ENCODE measurements at places on chromosomes 1 and 21.

- no peak for DNase-seq
These were observed 29.4 kb downstream of the UBIAD1 start for GRCh38 chr1:11302366-11302765.

- no peak for DNase-seq
These were observed 12.7 kb upstream of the SLAMF1 start for GRCh38 chr1:160659566-160659965.

- peak; percentile 8 for DNase-seq
These were observed 32.9 kb downstream of the RASAL2 start for GRCh38 chr1:178126741-178127185.

DNA sequence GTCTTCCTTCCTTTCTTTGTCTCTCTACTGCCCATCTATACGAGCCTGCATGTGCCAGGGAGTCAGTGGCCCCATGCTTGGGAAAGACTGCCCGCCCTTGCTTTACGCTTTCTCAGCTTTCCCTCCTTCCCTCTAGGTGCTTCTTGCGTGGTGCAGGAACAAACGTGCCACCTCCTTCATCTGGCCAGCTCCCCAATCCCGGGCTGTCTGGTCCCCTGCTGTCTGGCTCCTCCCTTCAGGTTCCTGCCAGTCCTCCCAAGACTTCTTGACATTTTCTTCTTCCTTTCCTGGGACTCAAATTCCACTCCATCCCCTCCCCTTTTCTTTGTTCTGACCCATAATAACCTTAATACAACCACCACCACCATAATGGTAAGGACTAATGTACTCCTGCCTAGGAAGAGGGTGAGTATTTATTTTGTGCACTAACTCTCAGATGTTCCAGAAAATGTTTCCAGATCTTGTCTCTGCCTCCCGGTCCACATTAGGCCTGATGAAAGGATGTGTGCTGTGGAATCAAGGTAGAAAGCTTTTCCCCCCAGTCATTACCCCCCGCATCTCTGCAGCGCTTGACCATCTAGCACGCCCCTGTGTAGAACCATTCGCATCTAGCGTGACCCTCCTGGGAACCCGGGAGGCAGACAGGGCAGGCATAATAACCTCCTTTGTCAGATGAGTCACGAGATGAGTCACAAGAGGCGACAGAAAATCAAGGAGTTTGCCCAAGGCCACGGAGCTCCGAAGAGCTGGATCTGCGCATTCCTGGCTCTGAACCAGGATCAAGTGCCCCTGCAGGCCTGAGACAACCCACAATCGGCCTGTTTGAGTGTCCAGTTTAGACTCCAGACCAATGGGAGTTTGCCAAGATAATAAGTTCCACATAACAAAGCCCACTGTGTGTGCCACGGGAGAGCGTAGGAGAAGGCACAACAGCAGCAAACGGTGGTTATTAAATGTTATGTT lies 60.1 kb upstream of the NEK2 start:
- no peak for DNase-seq

GRCh38 chr1:201226178-201226514 lies 35.5 kb downstream of the IGFN1 start:
- DNase-seq = no peak

- DNase-seq = peak; percentile 20
These were observed 130.7 kb upstream of the ZNF648 start for GRCh38 chr1:182192215-182192614.

GRCh38 chr1:81308191-81308590 lies 492.5 kb upstream of the ADGRL2 start:
- no peak for DNase-seq

DNA sequence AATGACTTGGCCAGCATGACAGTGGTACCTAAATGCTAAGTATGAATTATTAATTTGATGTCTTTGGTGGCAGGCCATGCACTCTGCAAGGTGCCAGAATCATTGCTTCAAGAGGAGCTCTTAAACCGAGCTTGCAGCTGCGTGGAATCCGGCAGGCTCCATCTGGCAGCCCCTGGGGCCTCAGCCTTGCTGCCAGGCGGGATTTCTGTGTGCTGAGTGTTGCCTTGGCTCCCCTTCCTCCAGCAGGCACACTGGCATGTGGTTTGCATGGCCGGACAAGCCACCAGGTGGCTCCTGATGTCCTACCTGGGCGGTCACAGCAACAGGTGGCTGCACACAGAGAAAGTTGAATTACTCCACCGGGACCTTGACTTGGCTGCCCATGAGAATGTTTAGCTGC lies 155.4 kb downstream of the URB2 start:
- DNase-seq = no peak

DNA sequence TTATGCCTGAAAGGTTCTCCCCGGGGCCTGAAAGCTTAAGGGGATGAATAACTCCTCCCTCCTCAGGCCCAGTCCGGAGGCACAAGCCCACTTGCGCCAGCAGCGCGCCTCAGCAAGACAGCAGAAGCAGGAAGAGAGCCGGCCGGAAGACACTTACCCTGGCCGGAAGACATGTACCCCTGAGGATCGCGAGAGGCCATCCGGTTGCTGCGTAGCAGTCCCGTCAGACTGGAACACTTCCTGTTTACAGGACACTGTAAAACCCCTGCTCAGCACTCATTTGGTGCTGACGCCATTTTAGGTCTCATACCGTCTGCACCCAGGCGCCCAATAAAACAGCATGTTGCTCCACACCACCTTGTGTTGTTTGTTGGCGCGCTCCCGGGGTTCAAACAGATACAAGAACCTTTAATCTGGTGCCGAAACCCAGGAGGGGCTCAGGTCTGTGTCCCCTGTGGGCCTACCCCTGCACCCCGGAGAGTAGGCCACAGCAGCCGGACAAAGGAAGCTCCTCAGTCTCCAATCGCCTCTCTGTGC lies 30.3 kb downstream of the VN1R5 start:
- DNase-seq = no peak

GRCh38 chr21:21002153-21002552 lies 3.9 kb downstream of the NCAM2 start:
- no peak for DNase-seq

- no peak for DNase-seq
These were observed 8.0 kb downstream of the SMIM12 start for GRCh38 chr1:34851431-34852105.

DNA sequence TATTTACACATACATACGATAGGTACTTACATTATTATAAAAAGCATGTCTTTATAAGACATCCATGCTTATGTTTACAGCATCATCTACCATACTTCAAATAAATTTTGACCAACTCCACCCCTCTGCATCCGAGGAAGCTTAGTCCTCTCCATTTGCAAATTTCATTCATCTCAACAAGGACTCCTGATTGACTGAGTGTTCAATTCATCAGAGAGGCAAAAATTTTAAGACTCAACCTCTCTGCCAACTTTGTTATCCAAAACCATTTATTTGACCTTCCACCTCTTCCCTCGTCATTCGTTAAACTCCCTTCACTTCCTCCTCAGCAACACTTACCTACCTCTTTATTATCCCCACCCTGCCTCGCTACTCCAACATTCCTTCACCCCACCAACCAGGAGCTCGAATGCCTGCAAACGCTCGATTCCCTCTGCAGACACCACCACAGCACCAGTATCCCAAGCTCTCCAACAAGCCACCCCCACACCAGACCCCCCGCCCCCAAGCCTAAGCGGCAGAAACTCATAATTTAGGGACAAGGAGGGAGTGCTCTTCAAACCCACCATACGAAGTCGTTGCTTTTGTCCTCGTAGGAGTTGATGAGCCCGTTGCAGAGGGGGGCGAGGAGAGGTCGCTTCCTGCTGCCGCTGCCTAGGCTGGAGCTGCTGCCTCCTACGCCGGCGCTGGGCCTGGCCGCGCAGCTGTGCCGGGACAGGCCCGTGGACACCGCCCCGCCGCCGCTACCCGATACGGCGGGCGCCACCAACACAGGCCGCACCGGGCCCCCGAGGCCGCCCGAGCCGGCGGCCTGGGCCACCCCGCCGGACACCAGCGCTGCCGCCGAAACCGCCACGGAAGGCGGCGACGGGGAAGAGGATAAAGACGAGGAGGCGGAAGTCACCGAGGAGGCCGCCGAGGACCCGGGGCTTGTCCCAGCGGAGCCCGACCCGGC lies 803 bp downstream of the COP1 start:
- DNase-seq = peak; percentile 57

DNA sequence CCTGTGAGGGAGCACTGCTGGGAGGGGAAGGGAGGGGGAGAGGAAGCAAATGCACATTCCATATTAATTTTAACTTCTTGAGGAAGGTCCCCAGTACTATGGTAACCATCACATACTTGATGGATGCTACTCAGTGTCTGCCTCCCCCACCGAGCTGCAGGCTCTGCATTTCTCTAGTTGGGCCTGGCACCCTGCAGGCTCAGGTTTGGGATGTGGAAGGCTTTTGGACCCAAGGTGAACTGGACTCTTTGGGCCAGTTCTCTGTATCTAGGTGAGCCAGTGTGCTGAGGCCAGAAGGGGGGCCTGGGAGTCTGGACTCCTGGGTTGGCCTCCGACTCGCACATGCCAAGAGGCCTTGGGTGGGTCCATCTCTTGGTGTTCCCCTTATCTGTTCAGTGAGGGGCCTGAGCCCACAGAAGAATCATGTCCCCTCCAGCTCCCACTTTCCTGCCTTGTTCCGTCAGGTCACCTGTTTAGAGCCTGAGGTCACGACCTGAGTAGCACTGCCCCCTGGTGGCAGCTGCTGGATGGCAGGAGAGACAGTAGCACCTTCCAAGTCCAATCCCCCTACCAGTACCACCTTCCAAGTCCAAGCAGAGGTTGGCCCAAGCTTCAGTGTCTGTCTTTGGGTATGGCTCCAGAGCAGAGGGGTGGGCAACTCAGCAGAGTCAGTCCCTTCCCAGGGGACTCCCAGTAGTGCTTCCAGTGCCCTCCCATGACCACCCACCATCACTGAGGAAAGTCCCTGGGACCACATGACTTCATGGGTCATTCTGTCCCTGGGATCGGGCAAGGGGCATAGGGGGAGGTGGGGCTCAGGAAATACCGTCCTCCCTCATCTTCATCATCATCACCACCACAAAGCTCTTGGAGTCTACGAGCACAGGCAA lies 241.8 kb downstream of the TRABD2B start:
- DNase-seq = peak; percentile 53

DNA sequence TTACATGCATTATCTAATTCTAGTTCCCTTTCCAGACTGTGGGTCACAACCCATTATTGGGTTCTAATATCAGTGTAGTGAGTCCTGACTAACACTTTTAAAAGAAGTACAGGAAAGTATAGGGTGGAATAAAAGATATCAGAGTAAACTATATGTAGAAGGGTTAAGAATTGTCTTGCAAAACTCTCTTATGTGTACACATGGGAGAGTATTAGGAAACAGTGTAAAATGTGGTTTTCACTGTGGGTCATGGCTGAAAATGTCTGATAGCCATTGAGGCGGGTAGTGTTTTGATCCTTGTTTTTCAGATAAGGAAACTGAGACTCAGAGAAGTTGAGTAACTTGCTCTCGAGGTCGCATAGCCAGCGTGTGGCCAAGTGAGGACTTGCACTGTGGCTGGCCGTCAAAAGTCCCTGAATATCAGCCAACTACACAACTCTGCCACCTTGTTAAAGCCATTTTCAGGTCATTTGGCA lies 18.5 kb upstream of the MTARC1 start:
- DNase-seq = peak; percentile 66

DNA sequence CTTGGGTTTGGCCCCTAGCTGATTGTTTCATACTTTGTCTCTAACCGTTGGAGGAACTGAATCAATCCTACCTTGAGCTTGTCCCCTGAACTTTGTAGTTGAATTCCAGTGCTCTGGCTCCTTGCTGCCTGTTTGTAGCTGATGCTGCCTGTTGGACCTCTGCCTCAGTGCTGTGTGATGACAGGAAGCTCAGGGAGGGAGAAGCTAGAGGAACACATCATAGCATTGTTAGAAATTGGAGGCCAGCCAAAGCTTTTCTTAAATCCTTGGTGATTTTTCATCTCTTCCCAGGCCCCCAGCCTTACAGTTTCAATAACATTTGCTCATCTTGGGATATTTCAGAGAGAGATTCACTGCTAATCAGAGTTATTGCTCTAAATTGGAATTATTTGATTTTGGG lies 34.0 kb downstream of the MACF1 start:
- no peak for DNase-seq

GRCh38 chr1:72075425-72075824 lies 206.9 kb downstream of the NEGR1 start:
- no peak for DNase-seq

GRCh38 chr1:147560765-147561471 lies 19.6 kb downstream of the BCL9 start:
- DNase-seq = no peak

DNA sequence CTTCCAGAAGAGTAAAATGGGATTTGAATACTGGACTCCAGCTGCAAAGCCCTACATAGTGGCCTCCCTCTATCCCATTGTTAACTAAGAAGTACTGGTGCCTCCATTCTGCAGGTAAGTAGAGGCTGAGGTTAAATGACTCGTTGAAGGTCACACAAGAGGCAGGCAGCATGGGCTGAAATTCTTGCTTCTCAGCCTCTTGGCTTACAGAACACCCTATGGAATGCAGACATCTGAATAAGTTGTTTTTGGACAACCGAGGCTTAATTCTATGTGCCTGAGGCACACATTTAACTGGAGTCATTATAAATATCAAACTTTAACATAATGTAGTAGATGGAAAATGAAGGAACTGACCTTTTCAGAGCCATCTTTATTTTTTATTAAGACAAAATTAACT lies 5.7 kb downstream of the DNAJC11 start:
- no peak for DNase-seq

- DNase-seq = peak; percentile 75
These were observed 182.9 kb upstream of the KCND3 start for GRCh38 chr1:112172294-112172882.

GRCh38 chr21:40331804-40332203 lies 464.6 kb downstream of the PCP4 start:
- no peak for DNase-seq

- DNase-seq = no peak
These were observed 176.7 kb downstream of the LYPLAL1 start for GRCh38 chr1:219350172-219350931.

GRCh38 chr1:107019166-107019565 lies 37.3 kb upstream of the PRMT6 start:
- no peak for DNase-seq

DNA sequence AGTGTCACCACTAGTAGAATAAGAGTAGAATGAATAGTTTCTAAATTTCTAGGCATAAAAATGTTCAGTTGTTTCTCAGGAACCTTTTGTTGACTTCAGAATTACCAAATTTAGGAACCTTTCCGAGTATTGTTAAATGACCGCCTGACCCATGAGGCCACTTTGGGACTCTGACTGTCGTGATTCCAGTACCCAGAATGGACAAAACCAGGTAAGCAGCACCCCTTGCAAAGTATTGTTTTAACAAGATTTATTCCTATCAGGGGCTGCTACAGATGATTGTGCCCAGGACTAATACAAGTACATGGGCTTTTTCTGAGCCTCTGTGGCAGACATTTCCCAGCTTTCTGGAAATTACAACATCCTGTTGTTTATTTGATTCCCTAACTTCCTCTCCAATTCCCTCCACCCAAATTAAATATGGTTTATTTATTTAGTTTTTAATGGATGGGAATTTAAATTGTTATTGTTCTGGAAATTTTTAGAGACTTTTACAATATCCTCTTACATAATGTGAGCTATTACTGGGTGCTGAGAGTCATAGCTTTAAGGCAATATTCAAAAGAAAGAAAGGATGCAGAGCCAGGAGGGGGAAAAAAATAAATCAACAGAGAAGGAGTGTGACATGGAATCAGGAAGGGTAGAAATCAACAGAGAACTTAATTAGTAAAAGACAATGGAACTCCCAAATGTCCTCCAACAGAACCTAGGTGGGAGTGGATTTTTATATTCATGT lies 37.4 kb upstream of the NTPCR start:
- no peak for DNase-seq
